DMS 273 treated with DMSO at 0.1 percent for 48 hours (cell line): ENCODE measurements at places on chromosomes 13 and 19.

DNA sequence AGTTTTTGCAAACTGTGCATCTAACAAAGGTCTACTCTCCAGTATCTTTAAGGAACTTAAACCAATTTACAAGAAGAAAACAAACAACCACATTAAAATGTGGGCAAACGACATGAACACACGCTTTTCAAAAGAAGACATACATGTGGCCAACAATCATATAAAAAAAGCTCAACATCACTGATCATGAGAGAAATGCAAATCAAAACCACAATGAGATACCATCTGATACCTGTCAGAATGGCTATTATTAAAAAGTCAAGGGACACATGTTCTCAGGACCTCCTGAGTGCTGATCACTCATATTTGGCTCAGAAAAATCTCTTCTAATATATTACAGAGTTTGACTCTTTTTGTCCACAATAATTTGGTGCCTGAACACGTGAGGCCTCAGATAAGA is 14.2 kb upstream of the LILRB1 start:
- no peak for DNase-seq

DNA sequence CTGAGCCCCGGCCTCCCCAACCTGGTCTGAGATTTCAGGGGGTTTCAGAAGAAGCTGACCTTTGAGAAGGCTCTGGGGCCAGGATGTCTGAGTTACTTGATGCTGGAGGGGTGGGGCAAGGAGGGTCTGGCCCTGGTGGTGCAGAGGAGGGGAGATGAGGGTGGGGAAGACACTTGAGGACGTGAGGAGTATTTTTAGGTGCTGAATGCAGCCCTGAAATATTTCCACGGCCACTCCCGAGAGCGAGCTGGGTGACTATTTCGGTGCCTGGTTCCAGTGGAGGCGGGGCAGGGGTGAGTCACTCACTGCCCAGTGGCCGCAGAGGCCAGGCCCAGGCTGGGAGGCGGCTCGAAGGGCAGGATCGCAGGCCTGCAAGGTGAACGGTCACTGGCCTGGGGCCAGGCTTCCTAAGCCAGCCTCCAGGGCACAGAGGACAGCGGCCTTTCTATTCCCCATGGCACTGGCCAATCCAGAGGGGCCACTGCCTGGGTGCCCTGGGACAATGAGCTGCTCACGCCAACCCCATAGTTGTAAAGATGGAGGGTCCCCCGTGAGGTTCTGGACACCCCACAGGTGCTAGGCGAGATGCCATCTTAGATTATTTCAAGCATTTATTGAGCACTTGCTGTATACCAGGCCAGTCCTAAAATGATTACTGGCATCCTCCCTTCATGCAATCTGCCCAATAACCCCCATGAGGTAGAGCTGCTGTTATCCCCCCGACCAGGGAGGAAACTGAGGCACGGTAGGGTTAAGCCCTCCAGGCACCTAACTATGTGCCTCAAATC is 19.7 kb upstream of the JUND start:
- DNase-seq = no peak

DNA sequence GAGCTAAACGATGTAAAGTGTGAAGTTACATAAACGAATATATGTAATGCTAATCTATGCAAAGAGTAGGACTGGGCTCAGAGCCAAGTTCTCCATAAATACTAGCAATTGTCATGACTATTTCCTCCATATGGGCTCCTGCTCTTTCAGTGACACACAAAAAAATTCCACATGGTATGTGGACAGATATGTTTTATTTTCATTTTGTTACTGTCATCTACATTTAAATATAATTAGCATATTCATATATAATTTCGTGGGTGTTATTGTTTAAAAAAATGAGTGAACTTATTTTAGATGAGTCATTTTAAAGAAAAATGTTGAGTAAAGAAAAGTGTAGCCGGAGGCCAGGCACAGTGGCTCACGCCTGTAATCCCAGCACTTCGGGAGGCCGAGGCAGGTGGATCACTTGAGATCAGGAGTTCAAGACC is 5.0 kb upstream of the IGSF23 start:
- DNase-seq = peak; percentile 10

DNA sequence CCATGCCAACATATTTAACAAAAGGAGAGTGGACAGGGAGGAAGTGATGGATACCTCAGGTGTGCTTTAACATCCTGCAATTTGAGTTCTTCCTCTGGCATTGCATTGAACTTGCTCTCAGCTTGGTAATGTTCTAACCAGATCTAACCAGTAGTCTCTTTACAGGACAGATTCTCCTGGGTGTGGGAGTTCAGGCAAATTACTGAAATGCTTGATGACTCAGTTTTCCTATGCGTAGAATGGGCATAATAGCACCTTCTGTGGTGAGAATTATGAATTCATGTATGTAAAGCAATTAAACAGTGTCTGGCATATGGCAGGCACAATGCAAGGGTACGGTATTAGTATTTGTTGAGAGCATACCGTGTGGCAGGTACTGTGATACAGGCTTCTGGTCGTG is 3.6 kb downstream of the AKAP11 start:
- no peak for DNase-seq

DNA sequence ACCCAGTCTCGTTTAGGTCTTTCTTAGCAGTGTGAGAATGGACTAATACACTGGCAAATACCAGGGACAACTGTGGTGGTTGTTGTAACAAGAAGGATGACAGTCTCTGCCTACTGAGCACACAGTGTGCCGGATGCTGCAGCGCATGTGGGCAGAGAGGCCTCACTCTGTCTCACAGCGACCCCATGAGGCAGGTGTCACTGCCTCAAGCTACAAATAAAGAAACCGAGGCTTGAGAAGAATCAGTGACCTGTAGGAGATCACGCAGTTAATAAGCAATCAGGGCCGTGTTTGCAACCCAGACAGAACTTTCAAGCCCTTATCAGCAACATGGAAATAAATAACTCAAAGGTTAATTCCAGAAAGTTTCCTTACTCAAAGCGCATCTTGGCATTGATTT is 40.5 kb upstream of the GAS6 start:
- DNase-seq = no peak

GRCh38 chr13:108407495-108407894 is 138.0 kb downstream of the TNFSF13B start:
- DNase-seq = no peak

- no peak for DNase-seq
Measured at GRCh38 chr19:34512254-34512822, 30.8 kb downstream of the WTIP start.
